ENCODE measurements at places on chromosomes 4 and X.

DNA sequence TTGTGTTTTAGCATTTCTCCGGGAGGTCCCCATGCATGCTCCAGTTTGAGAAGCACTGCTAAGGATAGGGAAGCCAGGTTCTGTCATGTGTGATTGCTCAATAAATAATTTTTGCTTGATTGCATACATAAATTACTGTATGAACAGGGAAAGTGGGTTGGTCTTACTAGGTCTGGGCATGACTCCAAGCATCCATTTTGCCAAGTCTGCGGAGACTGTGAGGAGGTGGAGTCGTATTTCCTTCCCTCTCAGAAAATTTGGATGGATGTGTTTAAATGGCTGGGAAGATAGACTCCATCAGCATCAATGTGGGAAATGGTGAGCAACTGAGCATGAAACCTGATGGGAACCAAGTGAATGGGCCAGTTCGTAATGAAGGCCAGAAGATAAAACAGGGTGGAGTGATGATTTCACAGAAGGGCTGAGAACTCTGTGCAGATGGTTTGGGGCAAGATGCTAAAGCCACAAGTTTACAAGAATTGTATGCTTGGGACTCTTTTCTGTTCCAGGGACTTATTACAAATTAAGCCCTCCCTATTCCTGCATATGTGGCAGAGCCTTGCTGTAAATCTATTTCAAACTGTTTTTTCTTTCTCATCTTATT, 84.1 kb downstream of the NHS start:
- DNase-seq, result peak; percentile 86

DNA sequence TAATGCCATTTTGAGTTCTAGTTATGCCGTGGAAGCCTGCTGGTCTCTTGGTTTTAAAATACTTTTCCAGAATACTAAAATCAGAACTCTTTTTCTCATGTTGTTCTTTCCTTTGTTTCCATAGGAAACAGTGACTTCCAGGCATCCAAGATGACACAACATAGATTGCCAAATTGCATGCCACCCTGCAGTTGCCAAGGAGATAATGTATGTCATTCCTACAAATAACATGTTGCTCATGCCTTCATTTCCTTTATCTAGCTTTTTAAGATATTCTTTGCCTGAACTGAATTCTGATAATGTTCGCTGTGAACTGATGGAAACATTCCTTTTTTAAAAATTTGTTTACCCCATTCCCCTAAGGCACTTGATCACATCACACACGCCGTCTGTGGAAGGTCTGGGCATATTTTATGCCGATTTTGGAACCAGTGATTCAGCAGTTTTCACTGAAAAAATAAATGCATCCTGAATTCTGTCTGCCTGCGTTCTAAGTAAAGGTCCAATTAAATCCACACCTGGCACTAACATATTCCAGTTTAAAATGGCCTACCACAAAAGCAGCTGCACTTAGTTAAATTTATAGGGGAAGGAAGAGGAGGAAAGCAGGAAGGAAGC, 38.0 kb upstream of the COX7B2 start:
- DNase-seq, result no peak

DNA sequence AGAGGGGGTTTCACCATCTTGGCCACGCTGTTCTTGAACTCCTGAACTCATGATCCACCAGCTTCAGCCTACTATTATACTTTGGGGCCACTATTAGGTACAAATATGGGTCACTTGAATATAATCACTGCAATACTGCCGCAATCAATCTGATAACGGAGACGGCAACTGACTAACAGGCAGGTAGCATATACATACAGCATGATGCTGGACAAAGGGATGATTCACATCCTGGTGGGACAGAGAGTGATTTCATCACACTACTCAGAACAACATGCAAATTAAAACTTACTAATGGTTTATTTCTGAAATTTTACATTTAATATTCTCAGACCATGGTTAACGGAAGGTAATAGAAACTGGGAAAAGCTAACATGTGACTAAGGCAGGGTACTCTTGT, 10.9 kb downstream of the LRBA start:
- DNase-seq, result no peak

DNA sequence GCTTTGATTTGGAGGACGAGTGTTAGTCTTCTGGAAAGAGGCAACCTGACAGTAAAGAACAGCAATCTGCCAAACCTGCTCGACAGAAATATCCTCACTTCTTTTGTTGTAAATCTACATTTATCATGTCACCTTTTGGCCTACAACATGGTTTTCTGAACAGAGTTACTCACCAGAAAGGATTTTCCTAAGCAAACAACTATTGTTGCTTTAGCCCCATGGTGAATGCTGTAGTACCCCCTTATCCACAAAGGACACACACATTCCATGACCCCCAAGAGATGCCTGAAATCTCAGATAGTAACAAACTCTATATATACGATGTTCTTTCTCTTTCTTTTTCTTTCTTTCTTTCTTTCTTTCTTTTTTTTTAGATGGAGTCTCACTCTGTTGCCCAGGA, 42.7 kb downstream of the TMEM150C start:
- DNase-seq, result no peak

GRCh38 chr4:7655511-7656243, 220.9 kb upstream of the PSAPL1 start:
- no peak for DNase-seq

DNA sequence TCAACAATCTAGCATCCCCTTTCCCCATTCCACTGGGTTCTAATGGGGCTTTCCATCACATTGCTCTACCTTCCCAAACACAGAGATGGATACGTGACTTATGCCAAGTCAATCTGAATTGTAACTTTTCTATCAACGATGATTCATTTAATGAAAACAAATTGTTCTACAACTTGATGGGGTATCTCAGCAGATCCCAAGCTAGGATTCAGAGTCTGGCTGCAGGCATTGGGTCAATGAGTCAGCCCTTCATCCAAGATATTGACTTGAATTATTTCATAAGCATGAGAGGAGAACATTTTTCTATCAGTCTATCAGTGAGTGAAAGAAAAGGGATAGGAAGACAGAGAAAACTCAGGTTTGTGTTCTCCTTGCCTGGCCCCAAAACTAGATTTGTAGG, 15.0 kb upstream of the HPGDS start:
- no peak for DNase-seq

GRCh38 chr4:153465615-153466080, 512 bp upstream of the TMEM131L start:
- DNase-seq, result no peak

DNA sequence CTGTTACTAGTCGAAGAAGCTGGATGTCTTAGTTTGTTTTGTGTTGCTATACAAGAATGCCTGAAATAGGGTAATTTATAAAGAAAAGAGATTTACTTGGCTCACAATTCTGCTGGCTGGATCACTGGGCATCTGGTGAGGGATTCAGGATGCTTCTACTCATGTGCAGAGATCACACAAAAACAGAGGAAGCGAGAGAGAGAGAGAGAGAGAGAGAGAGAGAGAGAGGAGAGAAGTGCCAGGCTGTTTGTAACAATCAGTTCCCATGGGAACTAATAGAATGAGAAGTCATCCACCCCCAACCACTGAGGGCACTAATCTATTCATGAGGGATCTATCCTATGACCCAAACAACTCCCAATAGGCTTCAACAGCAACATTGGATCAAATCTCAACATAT, 66.2 kb upstream of the FAM9A start:
- no peak for DNase-seq

- no peak for DNase-seq
These were observed 1137.6 kb downstream of the C4orf33 start for GRCh38 chr4:130233377-130234047.

GRCh38 chr4:159296061-159296460, 193.2 kb downstream of the RAPGEF2 start:
- DNase-seq, result no peak

DNA sequence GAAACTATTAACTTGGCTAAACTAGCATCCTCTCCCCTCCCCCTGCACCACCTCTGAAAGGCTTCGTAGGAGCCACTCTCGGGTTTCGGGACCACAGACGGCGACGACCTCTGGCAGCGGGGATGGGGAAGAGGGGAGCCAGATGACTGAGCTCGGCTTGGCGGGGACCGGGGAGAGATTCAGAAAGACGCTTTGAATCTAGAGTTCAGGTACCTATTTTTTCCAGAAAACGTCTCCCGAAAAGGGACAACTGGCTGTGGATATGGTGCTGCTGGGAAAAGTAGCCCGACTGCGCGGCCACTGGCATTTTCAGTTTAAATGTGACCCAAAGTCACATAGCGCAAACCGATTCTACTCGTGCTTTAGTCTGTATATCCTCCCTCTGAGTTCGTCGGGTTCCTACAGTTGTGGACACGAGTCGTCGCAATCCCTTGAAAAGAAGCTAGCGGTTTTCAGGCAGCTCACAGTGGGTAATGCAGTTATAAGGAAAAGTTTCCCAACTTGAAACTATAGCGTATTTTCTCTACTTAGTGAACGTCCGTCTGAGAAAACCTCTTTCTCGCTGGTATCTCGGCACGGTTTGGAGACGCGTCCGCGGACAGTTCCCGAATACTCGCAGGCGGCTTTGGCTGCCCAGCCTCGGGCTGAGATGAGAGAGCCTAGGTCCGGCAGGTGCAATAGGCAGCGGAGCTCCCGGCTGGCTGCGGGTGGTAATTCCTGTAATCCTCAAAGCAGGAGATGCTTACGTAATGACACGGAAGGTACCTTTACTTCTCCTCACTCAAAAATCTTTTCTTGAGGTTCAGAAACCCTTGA, 1.3 kb downstream of the PARM1 start:
- peak; percentile 32 for DNase-seq

- no peak for DNase-seq
These were observed 43.7 kb upstream of the S100G start for GRCh38 chrX:16606142-16606720.

All from NCI-H446 (cell line).